ENCODE measurements at places on chromosomes 11 and 22.

- DNase-seq = no peak
Measured at GRCh38 chr11:14414470-14415461, 55.8 kb upstream of the RRAS2 start.

- DNase-seq = no peak
Measured at GRCh38 chr11:63940786-63941185, 2.0 kb downstream of the NAA40 start.

GRCh38 chr11:68470304-68470811, 9.8 kb downstream of the PPP6R3 start:
- no peak for DNase-seq

- DNase-seq = no peak
Measured at GRCh38 chr11:20949585-20949984, 280.2 kb downstream of the NELL1 start.

DNA sequence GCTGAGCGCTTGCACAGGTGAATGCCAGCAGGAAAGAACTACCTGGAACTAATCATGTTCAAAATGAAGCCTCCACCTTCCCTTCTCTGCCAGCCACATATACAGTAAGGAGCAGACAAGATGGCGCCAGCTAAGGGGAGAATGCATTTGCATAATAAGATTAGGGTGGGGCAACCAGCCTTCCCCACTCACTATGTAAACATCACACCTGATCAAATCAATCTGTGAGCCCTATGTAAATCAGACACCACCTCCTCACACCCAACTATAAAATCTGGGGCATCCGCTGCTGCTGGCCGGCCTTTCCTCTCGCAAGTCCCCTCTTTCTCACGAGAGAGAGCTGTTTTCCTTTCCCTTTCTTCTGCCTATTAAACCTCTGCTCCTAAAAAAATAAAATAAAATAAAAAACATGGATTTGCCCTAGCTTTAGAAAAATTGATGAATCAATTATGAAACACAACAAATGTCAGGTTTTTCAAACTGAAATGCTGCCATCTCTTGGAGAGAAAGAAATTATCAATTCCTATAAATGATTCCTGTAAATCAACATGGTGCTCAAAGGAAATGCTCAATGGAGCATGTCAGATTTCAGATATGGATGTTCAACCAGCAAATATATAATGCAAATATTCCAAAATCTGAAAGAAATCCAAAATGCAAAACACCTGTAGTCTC, 108.9 kb downstream of the SGSM3 start:
- no peak for DNase-seq

Data from erythroblast (primary cell).